Effector memory CD8-positive, alpha-beta T cell (primary cell): ENCODE measurements at places on chromosomes 16 and 17.

- DNase-seq: no peak
These were observed 30.0 kb downstream of the FOXL1 start for GRCh38 chr16:86608301-86608747.

DNA sequence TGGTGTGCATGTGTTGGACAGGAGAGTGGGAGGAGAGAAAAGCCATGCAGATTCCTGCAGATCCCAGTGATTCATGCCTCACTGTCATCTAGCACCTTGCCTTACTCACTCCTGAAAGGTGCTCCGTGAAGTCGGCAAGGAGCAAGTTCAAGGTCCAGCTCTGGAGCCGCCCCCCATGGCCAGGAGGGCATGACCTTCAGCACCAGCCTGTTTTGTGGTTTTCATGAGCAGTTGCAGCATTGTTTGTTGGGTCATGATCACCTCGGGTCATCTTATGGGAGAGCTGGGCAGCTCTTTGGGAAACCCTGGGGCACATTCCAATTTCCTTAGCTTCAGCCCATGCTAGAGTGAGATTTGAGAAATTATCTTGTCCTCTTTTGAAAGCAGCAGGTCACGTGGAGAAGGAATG lies 137.5 kb upstream of the IRX3 start:
- no peak for DNase-seq

DNA sequence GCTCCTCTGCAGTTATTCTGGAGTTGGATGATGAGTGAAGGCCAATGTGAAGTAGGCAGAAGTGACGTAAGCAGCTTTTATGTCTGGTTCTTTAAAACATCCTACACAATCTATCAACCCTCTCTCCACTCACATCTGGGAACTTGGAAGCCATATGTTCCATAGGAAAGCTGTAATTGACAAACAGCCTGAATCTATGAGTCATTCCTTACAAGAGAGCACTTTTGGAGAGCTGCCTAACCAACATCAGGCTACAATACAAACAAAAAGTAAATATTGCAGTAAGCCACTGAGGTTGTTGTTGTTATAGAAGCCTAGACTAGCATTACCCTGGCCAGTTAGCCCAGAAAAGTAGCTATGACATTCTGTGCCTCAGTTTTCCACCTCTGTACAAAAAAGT lies 5.9 kb downstream of the CCL7 start:
- no peak for DNase-seq

DNA sequence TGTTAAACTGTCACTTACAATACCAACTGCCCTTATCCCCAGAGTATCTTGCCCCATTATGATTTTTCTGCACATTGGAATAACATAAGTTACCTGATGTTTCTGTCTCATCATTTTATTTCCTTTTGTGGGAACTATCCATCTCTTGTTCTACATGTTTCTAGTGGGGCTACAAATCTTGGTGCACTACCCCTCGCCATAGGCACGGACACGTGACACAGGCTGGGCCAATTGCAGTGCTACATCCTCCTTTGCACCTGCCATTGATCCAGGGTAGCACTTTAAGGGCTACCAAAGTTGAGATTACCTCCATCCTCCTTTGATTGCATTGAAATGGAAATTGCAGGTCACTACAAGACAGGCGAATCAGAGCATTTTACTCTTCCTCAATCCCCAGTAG lies 14.2 kb upstream of the SYT17 start:
- DNase-seq: no peak

DNA sequence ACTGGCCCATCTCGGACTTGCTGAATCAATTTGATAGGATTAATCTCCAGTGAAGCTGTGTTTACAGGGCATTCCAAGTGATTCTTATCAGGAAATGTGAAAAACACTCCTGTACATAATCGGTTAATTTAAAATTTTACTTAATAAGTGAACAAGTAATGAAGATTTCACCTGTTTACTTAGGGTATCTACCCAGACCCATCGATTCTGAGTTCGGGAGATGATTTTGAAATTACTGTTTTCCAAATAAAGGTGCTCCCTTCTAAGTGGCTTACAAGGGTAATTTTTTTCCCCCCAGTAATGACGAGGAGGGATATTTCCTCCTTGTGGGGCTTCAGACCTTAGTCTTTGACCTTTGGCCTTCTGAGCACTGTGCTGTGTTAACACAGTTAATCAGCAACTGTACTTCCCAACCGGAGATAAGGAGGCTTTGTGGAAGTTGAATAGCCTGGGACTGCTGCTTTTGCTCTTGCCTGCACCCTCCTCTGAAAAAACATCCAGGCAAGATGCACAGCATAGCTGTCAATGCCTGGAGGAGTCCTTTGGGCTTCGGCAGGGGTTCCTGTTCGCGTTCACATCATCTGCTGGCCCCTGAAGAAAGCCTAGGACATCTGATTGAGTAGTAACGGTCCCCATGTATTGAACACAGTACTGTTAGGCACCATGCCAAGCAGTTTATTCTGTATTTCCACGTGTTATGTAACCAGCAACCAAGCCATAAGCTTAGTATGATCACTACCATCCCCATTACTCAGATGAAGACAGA lies 1.8 kb downstream of the FAHD1 start:
- no peak for DNase-seq

- no peak for DNase-seq
These were observed 49.9 kb downstream of the NT5M start for GRCh38 chr17:17352836-17353624.

- DNase-seq: no peak
These were observed 28.7 kb upstream of the TNRC6A start for GRCh38 chr16:24700549-24701392.

GRCh38 chr17:76682296-76682695 lies 28.5 kb downstream of the MXRA7 start:
- no peak for DNase-seq

- no peak for DNase-seq
These were observed 113.2 kb downstream of the CDYL2 start for GRCh38 chr16:80691111-80691741.

DNA sequence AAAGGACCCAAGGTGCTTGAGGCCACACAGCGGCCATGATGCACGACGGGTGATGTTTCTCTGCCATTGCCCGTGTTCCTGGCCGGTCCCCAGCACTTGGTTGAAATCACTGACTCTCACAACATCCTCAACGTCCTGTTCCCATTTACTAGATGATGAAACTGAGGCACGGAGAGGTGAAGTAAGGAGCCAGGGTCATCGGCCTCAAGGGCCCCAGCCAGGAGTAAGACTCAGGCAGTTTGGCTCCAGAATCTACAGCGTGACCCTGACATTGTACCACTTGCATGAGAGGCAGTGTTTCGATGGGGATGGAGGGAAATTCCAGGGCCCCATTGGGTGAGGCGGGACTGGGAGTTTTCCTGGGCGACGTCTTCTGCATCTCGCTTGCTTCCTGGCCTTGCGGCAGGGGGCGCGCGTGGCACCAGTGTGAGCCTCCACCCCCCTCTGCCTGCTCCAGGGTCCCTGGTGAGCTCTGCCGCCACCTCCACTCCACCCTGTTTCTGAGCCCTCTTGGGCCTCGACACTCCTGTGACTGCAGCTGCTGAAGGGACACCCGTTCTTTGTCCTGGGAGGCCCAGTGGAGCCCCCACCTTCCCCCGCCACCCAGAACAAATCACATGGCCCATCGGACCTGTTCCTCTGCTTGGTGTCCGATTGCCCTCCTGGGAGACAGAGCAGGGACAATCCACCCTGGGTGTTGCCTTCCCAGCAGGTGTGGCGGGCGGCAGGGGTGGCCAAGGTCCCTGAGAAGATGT lies 133.0 kb upstream of the GSE1 start:
- DNase-seq: no peak

GRCh38 chr16:54460263-54460860 lies 173.8 kb upstream of the IRX3 start:
- DNase-seq: no peak

DNA sequence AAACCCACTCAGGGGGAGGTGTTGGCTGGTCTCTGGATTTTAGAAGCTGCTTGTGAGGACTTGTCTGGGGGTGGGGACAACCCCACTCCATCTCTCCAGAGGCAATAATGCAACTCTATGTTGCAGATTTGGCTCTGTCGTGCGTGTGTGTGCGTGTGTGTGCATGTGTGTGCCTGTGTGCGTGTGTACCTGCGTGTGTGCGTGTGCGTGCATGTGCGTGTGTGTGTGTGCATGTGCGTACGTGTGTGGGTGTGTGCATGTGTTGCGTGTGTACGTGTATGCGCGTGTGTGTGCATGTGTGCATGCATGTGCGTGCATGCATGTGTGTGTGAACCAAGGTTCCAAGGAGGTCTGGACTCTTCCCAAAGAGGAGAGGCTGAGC lies 120.4 kb upstream of the LHX1 start:
- DNase-seq: no peak

- no peak for DNase-seq
These were observed 312.2 kb upstream of the MAF start for GRCh38 chr16:79912592-79913310.

DNA sequence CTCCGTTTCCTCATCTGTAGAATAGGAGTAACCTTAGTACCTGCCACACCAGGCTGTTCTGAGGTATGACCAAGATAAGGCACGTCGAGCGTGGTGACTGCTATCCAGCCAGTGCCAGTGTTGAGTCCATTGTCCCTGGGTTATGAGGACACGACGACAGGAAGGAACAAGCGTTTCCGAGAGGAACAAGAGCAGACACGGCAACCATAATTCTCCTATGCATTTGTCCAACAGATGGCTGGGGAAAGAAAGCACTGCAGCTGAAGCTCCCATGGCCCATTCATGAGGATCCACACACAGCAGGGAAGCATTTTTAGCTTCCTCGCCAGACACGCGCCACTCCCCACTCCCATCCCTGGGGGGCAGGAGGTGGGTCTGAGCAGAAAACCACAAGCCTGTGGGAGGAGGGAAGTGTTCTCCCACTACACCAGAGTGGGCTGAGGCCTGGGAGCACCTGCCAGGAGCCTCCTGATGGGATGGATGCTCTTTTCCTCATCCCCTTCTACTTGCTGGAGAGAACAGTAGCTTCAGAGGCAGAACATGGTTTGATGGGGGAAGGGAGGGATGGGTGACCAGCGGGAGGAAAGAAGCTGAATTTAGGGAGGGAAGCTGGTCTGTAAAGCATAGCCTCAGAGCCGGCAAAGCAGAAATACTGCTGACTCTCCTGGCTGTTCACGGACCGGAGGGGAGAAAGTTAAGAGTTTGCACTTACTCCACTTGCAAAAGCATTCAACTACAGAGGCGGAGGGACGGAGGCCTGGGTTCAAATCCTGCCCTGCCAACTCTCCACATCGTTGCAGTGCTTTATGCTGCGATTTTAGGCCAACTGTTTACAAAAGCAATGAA lies 2.7 kb downstream of the COTL1 start:
- DNase-seq: no peak

DNA sequence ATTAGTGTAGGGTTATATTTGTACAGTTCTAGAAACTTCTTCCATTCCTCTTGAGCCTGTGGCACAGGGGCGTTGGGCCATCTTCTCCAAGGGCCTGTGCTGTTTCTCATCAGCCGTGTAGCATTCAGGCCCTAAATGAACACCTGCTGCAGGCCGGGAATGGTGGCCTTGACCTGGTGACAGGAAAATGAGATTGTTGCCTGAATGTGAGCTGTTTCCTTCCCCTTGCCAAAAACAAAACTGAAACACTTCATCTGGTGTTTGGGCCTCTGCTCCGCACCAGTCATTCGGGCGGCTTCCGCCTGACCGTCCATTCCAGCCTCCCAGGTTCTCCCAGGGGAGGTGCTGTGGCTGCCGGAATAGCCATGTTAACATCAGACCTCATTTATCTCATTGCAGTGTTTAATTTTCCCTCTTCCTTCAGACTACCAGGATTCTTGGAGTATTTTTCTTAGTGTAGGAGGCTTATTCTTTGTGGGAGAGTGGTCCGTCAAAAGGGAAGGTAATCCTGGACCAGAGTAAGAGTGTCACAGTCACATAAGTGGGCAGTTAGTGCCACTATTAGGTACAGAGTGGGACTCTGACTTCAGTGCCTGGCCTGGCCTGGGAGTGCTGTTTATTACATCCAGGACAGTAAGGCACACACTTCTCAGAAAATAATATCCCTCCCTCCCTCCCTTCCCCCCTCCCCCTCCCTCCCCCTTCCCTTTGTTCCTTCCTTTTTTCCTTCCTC lies 61.9 kb downstream of the WWP2 start:
- DNase-seq: no peak

- DNase-seq: no peak
These were observed 8.0 kb downstream of the TLCD3A start for GRCh38 chr17:740240-741017.

DNA sequence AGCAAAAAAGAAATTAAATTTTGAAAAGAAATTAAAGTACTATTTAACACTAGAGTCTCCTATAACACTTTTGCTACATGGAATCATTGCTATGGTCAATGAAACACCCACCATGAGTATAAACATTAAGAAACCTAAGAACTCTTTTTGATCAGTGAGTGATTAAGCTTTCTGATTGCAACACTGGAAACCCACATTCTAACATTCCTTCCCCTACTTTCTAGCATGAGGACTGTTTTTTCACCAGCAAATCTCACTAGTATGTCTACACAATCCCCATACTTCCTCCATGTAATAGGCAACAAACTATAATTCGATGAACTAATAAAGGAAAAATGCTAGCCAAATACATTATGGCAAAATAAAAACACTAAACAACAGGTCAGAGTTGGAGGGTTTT lies 54.7 kb downstream of the SKAP1 start:
- no peak for DNase-seq

DNA sequence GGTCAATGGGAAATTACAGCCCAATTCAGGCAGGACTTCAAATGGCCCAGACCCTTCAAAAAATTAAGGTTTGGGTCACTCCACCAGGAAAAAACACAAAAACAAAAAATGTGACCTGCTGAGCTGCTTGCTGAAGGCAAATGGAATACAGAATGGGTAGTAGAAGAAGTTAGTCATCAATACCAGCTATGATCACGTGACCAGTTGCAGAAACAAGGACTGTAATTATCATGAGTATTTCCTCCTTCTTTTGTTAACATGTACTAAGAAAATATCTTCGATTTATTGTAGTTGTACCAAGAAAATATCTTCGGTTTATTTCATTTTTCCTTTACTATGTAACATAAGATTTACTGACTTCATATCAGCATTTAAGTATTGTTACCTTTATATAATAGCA lies 1183.6 kb downstream of the CDH8 start:
- DNase-seq: no peak

DNA sequence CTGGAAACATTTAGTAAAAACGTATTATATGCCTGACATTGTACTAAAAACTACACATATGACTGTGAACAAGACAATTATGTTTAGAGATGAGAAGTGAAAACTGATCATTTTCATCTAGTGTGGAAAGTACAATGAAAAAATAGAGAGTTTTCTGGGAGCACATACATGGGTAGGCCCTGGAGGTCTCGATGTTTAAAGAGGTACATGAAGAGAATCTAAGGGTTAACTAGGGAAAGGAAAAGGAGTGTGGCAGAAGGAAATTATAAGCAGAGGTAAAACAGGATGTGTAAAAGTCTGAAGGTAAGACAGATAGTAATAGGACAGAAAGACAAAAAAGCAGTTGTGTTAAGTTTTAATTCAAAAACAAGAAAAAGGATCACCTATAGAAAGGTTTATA lies 113.7 kb downstream of the USP32 start:
- no peak for DNase-seq
